ENCODE measurements at places on chromosomes 1 and 21. TPM values are rescaled to one million over a fixed set of nuclear protein-coding genes. Genes with fewer than 3 reads are reported as not detected.

GRCh38 chr21:34367320-34367935 lies 3.6 kb downstream of the KCNE2 start:
- DNase-seq, result peak; percentile 47

DNA sequence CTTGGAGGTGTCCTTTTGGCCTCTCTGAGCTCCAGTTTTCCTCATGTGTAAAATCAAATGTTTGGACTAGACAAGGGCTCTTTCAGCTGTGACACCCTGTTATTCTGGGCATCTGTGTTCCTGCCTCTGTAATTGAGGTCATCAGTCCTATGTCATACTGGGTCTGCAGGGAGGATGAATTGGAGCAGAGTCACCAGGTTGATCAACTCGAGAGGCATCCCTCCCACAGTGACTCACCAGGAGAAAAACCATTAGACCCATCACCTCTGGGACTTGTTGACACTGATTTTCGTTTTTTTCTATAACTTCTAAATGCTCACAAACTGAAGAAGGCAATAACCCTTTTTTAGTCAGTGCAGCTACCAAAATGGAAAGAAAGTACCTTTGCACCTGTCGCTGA lies 82.2 kb downstream of the ST6GALNAC5 start:
- no peak for DNase-seq

DNA sequence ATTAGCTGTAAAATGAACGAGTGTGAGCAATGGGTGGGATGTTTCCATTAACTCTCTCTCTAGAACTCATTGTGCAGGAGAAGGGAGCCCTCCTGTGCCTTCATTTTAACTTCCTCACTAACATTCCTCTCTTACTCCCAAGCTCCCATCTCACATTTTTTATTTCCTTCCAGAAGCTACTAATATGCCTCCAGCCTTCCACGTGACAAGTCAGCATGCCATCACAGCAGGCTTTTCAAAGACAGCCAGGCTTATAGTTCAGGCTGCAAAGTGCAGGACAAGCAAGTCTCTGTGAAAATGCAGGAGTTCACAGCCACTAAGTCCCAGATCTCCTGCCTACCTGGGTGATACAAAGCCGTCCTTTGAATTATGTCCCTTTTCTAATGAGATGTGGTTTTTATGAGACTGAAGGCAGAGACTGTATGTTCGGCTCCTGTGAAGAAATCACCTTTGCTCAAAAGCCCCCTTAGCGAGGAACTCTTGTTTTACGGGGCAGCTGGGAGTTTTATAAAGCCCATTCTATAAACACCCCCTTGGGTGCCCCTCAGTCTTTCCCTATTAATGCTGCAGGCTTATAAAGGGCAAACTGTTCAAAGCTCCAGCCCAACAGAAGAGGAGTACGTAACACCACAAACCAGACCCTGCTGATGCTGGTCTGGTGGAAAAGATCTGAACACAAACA lies 14.8 kb upstream of the ANGPTL7 start:
- no peak for DNase-seq

DNA sequence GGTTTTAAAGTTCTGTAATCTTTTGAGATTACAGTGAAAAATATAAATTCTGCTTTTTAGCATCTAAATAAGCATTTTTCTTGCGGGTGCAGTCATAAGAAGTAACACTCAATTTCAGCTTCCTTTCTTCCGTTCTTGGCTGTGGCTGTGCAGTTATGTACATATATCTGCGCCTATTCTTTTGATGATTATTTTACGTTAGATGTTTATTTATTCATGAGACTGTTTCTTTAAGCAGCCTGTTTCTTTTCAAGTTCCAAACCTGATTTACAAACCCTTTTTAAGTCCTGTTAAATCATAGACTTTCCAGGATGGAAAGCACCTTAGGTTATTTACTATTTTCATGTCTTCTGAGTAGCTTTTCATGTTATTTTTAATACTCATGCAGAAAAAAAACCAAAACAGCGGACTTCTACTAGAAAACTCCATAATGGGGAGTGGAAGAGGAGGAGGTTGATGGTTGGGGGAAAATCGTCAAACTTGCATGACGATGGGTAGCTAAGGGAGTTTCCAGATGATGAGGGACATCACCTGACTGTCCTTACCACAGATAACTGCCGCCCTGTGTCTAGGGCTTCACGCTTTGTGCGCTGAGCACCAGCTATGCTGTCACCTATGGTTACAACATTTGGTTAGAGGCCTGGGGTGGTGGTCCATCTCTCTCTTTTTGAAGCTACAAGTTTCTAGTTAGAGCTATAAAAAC lies 2.6 kb downstream of the PRDM2 start:
- no peak for DNase-seq

DNA sequence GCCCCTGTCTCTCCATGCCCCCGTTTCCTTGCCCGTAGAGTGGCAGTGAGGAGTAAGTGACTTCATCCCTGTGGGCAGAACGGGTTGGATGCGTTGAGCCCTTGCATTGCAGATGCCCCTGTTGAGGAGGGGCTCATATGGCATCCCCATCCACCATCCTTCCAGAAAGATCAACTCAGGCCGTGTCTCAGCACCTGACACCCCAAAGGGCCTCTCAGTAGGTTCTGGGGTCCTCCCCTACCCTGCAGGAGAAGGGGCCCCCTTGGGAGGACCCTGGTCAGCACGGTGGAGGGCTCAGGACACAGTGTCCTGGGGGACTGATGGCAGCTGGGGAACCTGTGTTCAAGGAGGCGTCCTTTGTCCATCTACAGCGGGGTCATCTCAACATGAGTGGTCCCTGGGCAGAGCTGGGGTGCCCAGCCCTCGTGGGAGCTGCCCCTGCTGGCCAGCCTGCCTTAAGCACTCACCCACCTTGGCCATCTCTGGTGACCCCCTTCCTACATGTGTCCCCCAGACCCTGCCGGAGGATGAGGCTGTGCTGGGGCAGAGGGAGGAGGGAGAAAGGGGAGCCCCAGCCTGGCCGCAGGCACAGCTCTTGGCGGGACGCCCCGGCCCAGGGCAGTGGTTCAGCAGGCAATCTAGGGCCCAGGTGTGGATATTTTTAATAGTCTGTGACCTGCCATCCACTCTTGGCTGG lies 48.2 kb upstream of the ACTRT2 start:
- DNase-seq, result no peak

- no peak for DNase-seq
These were observed 40.3 kb downstream of the ZZZ3 start for GRCh38 chr1:77642196-77642595.

- DNase-seq, result no peak
These were observed 13.3 kb downstream of the SLC6A17 start for GRCh38 chr1:110163591-110163990.

DNA sequence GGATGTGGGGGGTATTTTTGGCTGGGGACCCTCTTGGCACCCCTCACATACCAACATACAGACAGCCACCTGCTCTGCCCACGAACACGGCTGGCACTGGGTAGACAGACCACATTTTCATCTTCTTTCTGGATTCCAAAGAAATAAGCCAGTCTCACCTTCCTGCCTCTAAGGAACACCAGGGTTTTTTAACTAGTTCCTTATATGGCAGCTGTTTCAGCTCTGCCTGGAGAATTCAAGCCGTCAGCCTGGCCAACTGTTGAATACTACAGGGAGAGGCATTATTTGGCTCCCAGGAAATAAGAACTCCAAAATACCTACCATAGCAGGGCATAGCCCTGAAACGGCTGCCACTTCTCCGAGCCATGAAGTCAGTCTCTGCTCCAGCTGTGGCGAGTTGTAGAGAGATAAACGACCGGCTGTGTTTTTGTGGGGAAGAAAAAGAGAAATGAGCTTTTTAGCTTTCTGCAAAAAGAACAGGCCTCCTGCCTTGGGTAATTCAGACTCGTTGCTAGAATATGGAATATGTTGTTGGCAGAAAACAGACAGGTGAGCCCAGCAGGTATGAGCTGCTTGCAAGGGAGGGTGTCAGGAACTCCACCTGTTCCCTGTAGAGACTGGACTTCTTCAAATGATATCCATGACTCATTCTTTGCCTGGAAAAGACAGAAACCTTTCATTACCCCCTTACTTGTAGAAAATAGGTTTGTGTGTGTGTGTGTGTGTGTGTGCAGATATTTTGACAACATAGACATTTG lies 51.8 kb downstream of the MT1HL1 start:
- DNase-seq, result no peak

DNA sequence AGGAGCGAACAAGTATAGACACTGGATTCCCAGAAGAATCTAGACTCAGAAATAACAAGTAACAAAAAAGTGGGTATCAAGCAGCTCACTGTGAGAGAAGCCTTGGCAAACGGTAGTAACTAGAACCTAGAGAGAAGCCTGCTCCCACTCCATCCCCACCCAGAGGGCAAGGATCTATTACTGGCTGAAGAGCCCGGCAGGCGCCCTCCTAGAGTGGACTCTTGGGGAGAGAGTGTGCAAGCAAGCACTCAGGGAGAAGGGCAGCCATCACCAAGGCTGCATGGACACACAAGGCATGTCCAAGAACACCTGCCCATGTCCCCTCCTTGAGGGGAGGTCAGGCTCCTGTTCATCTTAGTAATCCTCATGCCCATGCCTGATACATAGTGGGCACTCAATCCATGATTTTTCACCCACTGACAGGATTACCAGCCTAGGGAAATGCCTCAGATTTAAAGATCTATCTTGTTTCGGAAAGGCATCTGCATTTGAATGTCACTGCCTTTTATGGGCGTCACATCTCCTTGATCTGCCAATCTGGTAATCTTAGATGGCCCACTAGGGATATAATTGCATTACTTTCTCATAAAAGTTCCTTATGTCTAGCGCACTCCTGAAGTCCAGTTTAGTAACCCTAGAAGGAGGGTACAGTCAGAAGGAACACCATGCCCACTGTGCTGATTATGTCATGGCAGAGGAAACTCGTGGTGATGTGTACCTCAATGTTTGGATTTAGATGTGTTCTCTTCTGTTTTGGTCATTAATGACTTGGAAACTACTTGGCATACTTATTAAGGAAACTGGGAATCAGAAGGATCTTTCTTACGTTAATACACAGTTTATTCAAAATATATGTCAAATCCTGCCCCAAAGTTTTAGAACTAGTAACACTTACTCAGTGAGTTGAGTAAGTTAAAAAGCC lies 14.4 kb downstream of the CNN3 start:
- DNase-seq, result no peak

- DNase-seq, result no peak
These were observed 70.4 kb downstream of the PRPF38A start for GRCh38 chr1:52474807-52475206.

Gene CD160
- 0.70 TPM for polyA plus RNA-seq

Gene HMGN2
- 1,076 TPM for polyA plus RNA-seq

Gene CLEC20A
- 0.26 TPM for polyA plus RNA-seq

Gene PGLYRP4
- polyA plus RNA-seq, result not detected

Gene SYT14
- 0.31 TPM for polyA plus RNA-seq

Gene UBL4B
- not detected for polyA plus RNA-seq

Gene DNAJB4
- polyA plus RNA-seq, result 38.2 TPM

Gene FAM151A
- 27.3 TPM for polyA plus RNA-seq

Gene SDE2
- 20.0 TPM for polyA plus RNA-seq

Measured in left renal pelvis (tissue), 4 donors.